ENCODE measurements at places on chromosomes 11 and 22.

GRCh38 chr11:121318848-121319834 lies 26.6 kb downstream of the SC5D start:
- no peak for DNase-seq

GRCh38 chr11:11347592-11347991 lies 5.5 kb downstream of the CSNK2A3 start:
- DNase-seq, result no peak

- DNase-seq, result no peak
Measured at GRCh38 chr11:84103096-84103495, 816.9 kb upstream of the CCDC90B start.

DNA sequence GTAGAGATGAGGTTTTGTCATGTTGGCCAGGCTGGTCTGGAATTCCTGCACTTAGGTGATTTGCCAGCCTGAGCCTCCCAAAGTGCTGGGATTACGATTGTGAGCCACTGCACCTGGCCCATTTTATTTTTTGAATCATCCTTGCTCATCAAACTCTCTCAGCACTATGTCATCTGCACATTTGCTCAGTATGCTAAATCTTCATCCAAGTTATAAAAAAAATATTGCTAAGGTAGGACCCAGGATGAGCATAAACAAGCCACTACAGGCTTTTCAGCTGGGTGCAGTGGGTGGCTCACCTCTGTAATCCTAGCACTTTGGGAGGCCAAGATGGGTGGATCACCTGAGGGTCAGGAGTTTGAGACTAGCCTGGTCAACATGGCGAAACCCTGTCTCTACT lies 510.1 kb upstream of the LARGE1 start:
- DNase-seq, result no peak

DNA sequence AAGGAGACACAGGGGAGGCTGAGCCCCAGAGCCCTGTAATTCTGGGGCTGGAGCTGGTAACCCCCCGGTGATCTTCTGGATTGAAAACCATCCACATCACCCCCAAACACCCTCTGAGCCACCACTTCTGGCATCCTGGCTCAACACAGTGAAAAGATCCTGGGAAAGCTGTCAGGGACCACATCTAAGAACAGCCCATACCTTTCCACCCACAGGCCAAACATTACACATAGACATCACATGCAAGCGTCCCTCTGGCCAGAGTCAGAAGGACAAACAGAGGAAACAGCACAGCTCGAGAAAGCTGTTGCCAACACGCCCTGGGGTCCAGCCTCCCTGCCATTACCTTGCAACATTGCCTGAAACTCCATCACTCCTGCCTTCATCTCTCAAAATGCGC lies 469.5 kb downstream of the SOX6 start:
- DNase-seq, result no peak

- DNase-seq, result peak; percentile 48
Measured at GRCh38 chr11:44632466-44633123, 67.1 kb downstream of the CD82 start.

GRCh38 chr22:23803001-23803819 lies 16.4 kb downstream of the SMARCB1 start:
- no peak for DNase-seq

DNA sequence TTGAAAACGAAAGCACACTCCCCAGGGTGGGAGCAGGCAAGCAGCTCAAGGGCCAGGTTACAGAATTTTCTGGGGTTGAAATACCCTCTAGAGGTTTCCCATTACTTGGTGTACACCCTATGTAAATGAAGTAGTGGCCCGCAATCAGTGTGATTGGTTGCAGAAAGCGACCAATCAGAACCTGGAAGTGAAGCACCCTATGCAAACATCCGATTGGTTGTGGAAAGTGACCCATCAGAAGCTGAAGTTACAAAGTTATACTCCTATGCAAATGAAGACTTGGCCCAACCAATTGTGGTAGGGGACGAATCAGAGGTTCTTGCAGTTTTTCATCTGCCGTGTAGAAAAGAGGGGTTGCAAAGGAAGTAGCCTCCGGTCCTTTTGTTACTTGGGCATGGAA lies 19.2 kb downstream of the PRR5 start:
- DNase-seq, result no peak

GRCh38 chr11:44351006-44351660 lies 41.2 kb upstream of the ALX4 start:
- DNase-seq, result no peak

- DNase-seq, result no peak
Measured at GRCh38 chr22:22894740-22895731, 7.4 kb downstream of the IGLL5 start.

DNA sequence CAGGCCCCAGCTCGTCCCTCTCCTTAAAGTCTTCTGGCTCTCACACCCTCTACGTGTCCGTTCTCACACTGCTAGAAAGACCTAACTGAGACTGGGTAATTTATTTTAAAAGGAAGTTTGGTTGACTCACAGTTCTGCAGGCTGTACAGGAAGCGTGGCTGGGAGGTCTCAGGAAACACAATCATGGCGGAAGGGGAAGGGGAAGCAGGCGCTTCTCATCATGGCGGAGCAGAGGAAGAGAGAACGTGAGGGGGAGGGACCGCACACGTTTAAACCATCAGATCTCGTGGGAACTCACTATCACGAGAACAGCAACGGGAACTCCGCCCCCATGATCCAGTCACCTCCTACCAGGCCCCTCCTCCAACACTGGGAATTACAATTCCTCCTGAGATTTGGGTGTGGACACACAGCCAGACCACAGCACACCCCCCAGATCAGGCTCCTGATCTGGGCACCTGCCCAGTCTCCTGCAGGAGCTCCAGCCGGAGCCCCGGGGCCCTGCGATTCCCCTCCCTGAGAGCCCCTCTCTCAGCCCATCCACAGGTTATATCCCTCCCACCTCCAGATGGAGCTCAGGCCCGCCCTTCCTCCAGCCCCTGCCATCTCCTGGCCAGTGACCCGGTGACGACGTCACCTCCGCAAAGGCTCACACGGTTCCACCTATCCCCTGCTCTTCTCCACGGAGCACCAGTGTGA lies 170.2 kb downstream of the BRD1 start:
- DNase-seq, result peak; percentile 86

- DNase-seq, result no peak
Measured at GRCh38 chr11:10307022-10307399, 2.1 kb downstream of the ADM start.

GRCh38 chr22:49571326-49571725 lies 256.3 kb downstream of the BRD1 start:
- DNase-seq, result no peak

DNA sequence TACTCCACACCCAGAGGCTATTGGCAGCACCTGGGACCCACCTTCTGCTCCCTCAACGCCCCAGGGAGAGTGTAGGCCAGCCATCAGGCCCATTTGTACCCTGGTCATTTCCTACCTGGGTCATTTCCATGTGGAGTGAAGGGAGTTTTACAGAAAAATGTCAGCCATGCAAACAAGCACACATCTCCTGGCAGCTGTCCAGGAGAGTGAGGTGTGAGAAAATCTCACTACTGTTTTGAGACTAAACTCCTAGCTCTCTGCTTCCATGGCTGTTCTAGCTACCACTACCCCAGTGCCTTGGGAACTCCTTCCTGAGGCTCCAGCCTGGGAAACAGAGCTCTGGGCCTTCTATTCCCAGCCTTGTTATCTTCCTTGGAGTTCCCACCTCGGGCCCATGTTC lies 2.8 kb upstream of the TMPRSS13 start:
- peak; percentile 85 for DNase-seq

GRCh38 chr11:10042699-10043098 lies 251.3 kb downstream of the SBF2 start:
- DNase-seq, result no peak

- no peak for DNase-seq
Measured at GRCh38 chr11:76771446-76772099, 11.6 kb upstream of the TSKU start.

GRCh38 chr11:72519220-72519881 lies 85.0 kb upstream of the CLPB start:
- peak; percentile 34 for DNase-seq

DNA sequence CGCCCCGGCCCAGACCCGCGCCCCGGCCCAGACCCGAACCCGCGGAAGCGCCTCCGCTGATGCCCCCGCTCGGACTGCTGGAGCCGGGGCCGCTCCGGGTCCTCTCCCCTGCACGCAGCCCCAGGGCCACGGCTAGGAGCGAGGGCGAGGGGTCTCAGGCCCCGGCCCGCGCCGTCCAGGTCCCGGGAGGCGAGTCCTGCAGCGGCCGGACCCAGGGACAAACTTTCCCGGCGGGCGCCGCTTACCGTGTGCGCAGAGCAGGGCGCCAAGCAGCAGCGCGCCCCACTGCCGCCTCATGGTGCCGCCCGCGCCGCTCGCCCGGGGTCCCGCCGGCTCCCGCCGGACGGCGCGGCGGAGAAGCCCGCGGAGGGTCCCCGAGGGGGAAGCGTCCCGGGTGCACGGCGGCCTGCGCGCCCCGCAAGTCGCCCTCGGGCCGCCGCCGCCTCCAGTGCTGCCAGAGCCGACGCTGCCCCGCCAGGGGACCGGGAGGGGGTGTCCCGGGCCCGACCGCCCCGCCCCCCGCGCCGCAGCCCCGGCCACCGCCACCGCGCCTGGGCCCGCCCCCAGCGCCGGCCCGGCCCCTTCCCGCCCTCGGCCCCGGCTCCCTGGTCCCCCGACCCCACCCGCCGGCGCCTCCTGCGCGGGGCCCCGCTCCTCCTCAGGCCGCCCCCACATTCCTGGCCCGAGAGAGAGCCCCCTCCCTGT lies at the start of gene LRP4:
Gene LRP4, minus strand, starts transcription at position 468 of the 705 bp plus-strand sequence. Its CDS starts 171 bp downstream, at position 297.
- peak; percentile 51 for DNase-seq

DNA sequence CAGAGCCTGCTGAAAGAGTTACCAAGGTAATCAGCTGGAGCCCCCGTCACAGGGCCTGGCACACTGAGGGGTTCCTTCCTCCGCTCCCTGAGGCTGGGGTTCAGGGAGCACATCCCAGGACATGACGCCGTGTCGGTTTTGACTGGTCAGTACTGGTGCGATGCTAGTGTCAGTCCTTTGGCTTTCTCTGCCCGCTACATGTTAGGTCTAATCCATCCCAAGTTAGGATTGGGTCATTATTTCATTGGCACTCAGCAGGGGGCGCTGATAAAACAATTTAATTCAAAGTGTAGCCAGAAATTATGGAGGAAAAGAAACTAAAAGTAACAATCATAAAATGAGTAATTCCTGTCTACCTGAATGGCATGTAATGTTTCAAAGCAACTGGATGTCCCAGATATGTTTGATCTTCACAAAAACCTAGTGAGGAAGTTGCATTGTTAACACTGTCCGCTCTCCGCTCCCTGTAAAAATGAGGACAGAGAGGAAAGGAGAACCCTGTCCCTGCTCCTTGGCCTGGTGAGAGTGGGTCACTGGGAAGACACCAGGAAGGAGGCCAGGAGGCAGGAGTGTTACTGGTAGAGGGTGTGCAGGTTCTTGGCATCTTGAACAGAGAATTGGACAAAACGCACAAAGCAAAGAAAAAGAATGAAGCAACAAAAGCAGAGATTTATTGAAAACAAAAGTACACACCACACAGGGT lies 27.1 kb downstream of the TSKU start:
- DNase-seq, result peak; percentile 74

- DNase-seq, result peak; percentile 97
Measured at GRCh38 chr11:117817368-117818040, 7.0 kb downstream of the FXYD2 start.

GRCh38 chr11:83409891-83410290 lies 123.7 kb upstream of the CCDC90B start:
- DNase-seq, result no peak

Data from stimulated activated CD8-positive, alpha-beta memory T cell treated with anti-CD3 and anti-CD28 coated beads, Interleukin-4, amount 100 ng/mL, for 48 hours (primary cell).